NCI-H526 (cell line): ENCODE measurements at places on chromosomes 6 and 20.

GRCh38 chr6:47674673-47675072 is 23.7 kb upstream of the ADGRF4 start:
- DNase-seq = no peak

DNA sequence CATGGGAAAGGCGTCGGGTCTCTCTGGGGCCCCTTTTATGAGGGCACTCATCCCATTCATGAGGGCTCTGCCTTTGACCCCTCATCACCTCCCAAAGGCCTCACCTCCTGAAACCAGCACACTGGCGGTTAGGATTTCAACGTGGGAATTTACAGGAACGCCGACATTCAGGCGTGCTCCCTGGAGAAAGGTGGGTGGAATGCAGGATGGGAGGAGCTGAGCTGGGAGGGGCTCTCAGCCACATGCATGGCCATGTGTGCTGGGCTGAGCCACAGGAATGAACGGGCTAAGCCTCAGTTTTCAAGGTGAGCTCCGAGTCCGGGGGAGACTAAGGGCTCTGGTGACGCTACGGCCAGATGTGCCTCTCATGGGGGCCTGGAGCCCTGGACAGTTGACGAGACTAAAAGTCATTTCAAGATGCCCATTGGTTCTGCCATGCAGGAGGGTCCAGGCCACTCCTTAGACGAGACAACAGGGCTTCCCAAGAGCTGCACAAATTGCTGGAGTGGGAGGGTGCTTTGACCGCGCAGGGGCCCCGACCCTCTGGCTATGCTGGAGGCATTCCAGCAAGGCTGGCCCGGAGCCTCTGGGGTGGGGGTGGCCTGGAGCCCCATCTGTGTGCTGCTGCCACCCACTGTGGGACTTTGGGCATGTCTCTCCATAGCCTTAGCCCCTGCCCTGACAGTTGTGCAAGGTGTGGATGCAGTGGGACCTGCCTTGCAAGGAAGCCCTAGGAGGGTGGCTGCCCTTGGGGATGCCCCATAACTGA is 3.8 kb upstream of the ARFGAP1 start:
- DNase-seq = no peak

- DNase-seq = peak; percentile 87
Measured at GRCh38 chr6:145735356-145736165, at the start of gene EPM2A. TSS of gene EPM2A (minus strand) at chr6:145735520. CDS start at chr6:145735498, 22 bp downstream.

- DNase-seq = no peak
Measured at GRCh38 chr6:44897316-44897715, 430.8 kb upstream of the RUNX2 start.

DNA sequence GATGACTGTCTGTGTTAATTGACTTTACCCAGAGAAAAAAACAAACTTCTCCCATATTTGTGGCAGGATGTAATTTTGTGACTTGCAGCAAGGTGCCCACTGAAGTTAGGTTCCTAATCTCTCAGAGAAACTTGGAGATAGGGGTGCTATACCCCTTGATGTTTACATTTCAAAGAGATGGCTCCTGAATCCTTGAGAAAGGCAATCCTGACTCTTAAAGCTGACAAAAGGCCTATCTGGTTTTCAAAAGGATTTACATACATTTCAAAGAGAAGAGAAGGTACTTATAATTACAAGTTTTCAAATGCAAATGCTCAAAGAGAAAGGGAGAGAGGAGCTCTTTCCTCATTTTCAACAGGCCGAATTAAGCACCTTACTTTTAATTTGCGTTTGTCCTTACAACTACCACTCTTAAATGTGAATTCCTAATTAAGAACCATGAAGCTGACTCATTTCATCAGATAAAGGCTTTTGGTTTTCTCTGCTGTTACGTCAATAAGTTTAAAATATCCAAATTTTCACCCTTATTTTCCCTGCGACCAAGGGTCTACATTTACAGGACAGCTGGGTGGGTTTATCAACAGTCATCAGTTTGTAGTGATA is 711.8 kb upstream of the MAP3K7 start:
- DNase-seq = no peak

GRCh38 chr6:2165286-2165685 is 80.1 kb downstream of the GMDS start:
- no peak for DNase-seq

- DNase-seq = no peak
Measured at GRCh38 chr20:19758501-19759331, 658 bp downstream of the RIN2 start.

- DNase-seq = peak; percentile 90
Measured at GRCh38 chr20:46132705-46133120, 14.6 kb downstream of the CD40 start.

DNA sequence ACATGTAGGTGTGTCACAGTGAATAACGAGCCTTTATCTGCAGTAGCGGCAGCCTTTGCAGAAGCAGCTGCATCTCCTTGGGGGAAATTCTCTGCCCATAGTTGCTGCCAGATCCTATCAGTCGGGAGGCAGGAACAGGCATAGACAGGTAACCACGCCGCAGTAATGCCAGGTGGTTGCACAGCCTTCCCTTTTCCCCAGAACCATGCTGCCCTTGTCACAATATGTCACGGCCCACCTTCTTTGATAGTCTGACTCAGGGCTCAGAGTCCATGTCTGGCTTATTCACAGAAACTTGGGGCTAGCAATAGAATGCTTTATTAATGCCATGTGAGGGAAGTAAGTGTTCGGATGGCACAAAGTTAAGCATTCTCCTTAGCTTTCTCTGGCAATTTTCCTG is 76.6 kb downstream of the F13A1 start:
- DNase-seq = no peak

GRCh38 chr6:143540192-143540591 is 28.7 kb upstream of the FUCA2 start:
- no peak for DNase-seq
